HTR-8/SVneo (cell line): ENCODE measurements at places on chromosomes 1 and 21.

GRCh38 chr1:84245563-84245962, 55.9 kb upstream of the SAMD13 start:
- DNase-seq, result no peak

DNA sequence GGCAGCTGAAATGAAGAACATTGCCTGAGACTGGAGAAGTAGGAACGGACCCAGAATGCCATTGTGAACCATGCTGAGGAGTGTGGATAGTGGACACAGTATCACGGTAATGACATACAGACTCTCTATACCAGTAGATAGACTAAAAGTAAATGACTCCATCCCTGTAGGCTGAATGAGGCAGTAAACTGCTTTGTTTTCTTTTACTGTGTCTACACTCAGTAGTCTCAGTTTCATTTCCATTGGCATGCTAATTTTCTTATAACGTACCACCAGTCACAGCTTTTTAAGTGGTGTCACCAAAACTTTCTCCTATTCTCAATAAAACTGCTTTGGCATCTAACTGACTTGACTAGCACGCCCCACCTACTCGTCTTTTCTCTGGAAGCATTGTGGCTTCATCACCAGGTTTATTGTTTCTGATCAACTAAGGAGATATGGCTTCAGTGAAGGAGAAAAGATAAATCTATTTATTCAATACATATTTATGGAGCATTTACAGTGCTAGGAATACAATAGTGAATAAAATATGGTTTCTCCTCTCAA, 8.4 kb upstream of the ZNF697 start:
- no peak for DNase-seq

- DNase-seq, result no peak
These were observed 12.2 kb downstream of the UMODL1 start for GRCh38 chr21:42083361-42083690.

GRCh38 chr1:181746224-181746623, 262.9 kb downstream of the CACNA1E start:
- no peak for DNase-seq

DNA sequence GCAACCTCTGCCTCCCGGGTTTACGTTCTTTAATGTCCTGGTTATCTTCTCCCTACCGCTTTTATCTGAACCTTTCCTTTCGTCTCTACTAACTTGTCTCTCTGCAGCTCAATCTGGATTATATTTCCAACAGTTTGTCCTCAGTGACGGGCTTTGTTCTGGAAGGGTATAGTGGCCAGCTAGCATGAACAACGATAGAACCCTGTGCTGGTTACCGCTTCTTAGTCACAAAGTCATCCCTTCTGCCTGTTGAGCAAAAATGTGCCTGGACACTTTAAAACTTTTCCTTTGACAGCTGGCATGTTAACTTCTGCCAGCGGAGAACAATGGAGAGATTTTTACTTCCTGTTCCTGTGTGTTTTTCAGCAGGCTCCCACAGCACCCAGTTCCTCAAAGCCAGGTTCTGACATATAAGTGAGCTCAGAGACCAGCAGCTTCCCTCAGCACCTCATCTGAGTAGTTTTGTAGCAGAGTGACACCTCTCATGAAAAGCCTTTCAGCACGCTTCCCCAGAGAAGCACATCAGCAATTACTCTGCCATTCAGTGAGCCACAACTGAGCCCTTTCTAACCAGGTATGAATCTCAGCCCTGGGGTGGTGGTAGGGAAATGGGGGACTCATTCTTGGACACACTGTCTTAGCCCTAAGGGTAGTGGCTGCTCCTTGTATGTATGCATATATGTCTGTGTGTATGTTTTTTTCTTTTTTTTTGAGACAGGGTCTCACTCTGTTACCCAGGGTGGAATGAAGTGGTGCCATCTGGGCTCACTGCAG, 23.6 kb upstream of the CCDC17 start:
- DNase-seq, result no peak

GRCh38 chr1:107689733-107690132, 275.2 kb downstream of the VAV3 start:
- no peak for DNase-seq

- no peak for DNase-seq
These were observed 66.9 kb downstream of the HSD3B1 start for GRCh38 chr1:119573886-119574285.

DNA sequence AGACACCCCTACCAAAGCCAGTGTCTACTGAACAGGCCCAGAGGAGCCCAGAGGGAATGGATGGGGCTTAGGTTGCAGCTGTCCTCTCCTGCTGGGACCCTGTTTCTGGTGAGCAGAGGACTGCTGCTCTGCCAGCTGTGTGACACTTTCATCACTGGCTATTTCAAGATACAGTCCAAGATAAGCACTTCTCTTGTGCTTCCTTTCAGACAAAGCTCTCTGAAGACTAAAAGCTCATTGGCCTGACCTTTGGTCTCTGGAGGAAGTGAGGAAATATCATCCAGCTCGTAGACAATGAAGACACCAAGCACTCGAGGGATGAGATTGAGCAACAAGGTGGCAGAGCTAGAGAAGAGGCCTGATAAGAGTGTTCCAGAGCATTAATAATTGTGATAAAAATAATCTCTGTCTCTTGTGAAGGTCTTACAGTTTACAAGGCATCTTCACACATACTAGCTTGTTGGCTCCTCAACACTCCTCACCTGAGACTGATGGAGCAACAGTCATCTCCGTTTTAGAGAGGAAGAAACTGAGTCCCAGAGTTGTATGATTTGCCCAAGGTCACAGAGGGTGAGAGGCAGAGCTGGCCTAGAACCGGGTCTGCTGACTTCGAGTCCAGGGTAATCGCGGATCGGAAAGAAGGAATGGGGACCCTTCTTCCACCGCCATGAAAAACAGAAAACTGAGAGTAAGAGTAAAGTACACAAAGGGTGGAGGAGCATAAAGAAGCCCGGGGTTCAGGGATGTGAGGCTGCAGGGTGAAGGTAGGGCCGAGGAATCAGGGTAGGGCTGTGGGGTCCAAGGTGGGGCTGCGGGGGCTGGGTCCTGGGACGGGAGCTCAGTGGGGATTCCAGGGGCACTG, 666 bp downstream of the PAFAH2 start:
- DNase-seq, result no peak
